ENCODE measurements at places on chromosomes 7 and 10.

- DNase-seq: no peak
Measured at GRCh38 chr7:14054125-14054524, 64.7 kb upstream of the ETV1 start.

GRCh38 chr10:50636618-50637579 lies 13.1 kb upstream of the SGMS1 start:
- DNase-seq: no peak

- no peak for DNase-seq
Measured at GRCh38 chr10:22459496-22459895, 114.2 kb downstream of the SPAG6 start.

GRCh38 chr7:104011829-104012228 lies 22.4 kb upstream of the RELN start:
- DNase-seq: no peak

GRCh38 chr7:149882248-149883047 lies 8.7 kb downstream of the ATP6V0E2 start:
- DNase-seq: no peak

DNA sequence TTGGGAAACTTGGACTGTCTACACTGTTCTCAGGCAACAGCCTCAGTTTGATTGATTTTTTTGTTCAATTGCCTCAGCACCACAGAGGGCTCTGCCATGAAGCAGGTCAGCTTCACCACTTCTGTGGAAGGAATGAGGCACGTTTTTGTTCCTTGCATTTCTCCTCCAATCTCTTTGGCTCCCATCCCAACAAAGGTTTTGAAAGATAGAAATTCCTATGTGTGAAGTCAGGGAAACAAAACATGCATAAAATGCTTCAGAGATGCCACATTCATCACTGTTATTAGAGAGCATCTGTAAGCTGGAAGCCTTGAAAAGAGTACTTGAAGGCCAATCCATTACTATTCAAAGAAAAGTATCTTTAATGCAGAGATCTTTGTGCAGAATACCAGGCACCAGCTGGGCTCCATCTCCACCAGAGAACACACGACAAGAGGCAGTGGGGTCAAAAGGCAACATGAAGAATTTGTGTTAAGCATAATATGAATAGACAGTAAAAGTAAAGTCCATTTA lies 249.1 kb upstream of the LYZL1 start:
- no peak for DNase-seq

DNA sequence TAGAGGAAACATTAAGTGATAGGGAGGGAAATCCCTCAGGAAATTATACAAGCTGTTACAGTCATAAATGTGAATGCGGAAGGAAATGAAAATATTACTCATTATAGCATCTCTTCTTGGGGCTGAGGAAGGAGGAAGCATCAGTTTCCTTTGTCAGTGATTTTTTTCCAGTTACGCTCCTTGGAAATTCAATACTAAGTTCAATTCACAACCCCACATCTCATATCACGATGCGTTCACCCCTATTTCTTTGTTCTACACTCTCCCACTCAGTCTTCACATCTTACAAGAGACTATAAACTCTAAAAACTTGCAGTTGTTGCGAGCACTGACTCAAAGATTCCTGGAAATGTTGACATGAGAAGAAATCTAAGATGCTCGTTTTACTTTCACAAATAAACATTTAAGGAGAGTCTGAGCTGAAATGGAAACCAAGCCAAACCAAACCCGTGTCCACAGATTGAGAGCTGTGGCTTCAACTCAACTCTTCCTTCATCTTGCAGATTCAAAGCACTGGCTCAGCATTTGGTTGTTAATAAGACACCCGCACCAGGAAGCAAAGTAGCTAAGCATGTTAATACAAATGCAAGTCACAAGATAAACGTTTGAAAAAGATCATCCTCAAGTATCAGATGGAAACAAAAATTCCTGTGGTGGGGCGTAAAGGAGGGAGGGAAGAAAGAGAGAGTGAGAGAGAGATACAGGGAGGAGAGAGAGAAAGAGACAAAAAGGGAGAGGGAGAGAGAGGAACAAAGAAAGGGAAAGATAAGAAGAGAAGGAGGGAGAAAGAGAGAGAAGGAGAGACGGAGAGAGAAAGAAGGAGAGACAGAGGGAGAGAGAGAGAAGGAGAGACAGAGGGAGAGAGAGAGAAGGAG lies 150.0 kb upstream of the RSU1 start:
- DNase-seq: no peak

DNA sequence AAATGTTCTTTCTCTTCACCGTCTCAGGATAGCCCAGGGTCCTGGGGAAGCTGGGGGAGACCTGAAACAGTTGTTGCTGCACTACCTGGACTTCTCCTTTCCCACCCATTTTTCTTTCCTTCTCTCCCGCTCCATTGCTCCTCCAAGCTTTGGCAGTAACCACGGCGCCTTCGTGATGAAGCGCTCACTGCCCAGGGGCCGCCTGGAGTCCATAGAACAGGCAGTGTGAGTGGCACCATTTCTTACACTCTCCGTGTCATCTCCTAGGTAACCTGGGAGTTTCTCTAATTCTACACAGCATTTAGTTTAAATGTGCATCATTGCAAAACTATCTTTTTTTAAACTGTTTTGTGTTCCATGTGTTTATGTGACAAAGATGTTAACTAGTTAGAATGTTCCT lies 40.3 kb upstream of the BHLHA15 start:
- DNase-seq: no peak

GRCh38 chr7:30815388-30815854 lies 44.2 kb downstream of the MINDY4 start:
- no peak for DNase-seq

DNA sequence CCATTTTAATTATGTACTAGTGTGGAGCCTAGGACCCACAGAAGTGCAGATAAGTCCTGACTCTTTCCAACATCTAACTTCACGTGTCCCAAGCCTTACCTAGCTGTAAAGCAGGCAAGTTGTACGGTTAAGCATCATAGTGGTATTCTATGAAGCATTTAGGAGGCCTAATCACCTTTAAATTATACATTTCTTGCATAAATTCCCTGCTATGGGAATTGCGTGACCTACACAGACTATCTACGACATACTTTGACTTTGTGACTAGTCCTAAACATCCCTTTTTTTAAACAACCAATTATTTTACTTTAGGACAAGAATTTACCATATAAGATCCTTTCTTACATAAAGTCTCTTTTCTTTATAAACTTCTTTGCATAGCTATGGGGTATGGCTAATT lies 37.7 kb upstream of the LRGUK start:
- DNase-seq: no peak

DNA sequence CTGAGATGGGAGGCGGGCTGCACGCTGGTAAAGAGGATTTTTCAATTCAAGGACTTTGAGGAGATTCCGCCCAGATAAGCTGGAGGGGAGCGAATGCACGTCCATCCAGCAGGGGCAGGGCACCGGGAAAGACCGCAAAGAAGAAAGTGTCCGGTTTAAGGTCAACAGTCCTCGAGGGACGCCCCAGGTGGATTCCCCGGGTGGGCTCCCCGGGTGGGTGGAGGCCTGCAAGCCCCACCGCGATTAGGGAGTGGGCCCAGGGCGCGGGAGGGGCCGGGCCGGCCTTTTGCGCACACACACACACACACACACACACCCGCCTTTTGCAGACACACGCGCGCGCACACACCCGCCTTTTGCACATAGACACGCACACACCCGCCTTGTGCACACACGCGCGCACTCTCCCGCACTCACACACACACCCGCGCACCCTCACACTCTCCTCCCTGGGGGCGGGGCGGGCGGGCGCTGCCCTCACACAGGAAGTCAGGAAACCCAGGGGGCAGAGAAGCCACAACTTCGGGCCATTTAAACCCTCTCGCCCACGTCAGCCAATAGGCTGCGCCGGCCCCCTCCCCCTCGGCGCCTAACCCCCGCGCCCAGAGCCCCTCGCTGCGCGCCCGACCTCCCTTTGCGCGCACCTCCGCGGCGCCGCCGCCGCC lies 615 bp downstream of the ARHGAP12 start:
- no peak for DNase-seq

DNA sequence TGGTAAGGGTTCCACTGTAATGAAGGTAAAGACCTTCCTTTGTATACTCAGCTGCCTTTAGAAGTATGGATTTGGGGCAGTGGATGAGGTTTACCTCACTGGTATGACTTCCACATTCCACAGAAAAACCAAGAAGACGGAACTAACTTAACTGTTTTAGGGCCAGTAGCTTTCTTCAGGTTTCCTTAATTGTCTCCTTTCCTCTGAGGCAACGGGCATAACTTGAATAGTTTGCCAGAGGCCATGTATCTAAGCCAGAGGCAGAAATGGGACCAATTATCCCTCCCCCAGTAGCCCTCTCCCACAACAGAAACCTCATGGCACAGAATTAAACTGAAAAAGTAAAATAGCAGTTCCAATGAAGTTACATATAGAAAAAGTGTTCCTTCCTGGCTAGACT lies 281.7 kb downstream of the PHTF2 start:
- DNase-seq: no peak

- no peak for DNase-seq
Measured at GRCh38 chr10:70052462-70053217, at the start of gene MACROH2A2. Gene MACROH2A2 (plus strand): TSS chr10:70052846. CDS start chr10:70075659, 22,813 bp downstream.

GRCh38 chr10:102115775-102116174 lies 4.4 kb downstream of the LDB1 start:
- DNase-seq: no peak

DNA sequence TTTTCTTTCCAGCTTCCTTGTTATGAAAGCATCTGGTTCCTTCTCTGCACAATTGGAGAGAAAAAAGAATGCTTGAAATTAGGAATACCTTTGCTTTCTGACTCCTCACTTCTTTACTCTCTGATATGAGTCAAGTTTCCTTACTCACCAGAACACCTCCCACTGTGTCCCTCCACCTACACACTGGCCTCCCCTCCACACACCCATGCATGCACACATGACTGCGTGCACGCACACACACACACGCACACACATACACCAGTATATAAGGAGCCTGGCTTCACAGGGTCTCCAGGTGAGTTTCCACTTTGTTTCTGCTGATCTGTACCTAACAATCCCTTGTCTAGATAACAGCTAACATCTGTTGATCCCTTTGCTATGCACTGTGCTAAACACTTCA lies 11.4 kb upstream of the PTER start:
- DNase-seq: peak; percentile 3

GRCh38 chr10:58373442-58373827 lies 11.8 kb upstream of the TFAM start:
- DNase-seq: no peak

GRCh38 chr7:133398506-133398905 lies 145.6 kb downstream of the EXOC4 start:
- no peak for DNase-seq

DNA sequence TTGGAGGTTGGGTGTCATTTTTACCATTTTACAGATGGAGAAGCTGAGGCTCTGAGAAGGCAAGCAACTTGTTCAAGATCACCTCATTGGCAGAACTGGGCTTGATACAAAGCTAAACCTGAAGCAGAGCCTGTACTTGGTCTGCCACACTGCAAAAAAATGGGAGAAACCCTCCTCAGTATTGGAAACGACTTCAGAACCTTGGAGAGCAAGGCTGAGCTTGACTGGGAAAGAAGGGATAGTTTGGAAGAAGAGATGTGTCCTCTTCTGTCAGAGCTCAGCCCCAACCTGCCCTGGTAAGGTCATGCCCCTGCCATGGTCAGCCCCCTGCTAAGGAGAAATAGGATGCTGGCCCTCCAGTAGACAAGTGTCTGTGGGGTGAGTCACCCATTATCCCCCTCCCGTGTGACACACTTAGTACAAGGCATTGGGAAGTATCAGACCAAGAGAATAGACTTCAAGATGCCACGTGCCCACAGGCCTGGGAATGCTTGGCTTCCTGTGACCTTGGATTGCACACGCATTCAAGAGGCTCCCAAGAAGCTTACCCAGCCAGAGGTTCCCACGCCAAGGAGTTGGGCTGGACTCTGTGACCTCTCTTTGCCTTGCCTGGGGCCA lies 56.2 kb upstream of the SMNDC1 start:
- DNase-seq: no peak

GRCh38 chr7:50721661-50722259 lies 60.9 kb downstream of the GRB10 start:
- DNase-seq: no peak

DNA sequence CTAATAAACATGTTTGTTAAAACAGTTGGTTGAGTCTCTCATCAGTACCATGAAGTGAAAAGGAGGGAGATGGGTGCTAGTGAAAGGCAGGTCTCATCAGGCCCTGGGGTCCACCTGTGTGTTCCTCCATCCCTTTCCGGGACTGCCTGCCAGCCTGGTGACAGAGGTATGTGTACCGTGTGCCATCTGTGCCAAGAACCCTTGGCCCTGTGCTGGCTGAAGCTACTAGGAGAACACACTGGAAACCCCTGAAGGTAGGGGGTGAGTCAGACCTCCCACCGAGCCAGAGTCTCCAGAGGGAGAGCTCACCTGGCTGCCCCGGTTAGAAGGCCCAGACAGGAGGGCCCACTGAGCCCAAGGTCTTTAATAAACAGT lies 2.3 kb downstream of the DDIT4 start:
- no peak for DNase-seq

DNA sequence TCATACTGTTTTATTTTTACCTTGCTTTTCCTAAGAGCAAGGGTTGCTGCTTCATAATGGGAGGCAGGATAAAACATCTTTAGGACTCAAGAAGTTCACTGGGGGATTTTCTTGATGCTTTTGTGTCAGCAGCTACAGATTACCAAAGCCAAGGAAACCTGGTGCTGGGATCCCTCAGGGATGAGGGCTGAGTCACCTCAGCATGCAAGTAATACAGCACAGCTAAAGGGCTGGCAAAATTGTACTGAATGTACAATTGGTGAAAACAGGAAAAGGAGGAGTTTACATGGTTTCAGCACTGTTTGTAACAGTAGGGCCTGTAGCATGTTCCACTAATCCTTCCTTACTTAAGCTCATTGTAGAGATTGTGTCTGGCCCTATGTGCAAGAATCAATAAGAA lies 1056.8 kb downstream of the SORCS1 start:
- no peak for DNase-seq

DNA sequence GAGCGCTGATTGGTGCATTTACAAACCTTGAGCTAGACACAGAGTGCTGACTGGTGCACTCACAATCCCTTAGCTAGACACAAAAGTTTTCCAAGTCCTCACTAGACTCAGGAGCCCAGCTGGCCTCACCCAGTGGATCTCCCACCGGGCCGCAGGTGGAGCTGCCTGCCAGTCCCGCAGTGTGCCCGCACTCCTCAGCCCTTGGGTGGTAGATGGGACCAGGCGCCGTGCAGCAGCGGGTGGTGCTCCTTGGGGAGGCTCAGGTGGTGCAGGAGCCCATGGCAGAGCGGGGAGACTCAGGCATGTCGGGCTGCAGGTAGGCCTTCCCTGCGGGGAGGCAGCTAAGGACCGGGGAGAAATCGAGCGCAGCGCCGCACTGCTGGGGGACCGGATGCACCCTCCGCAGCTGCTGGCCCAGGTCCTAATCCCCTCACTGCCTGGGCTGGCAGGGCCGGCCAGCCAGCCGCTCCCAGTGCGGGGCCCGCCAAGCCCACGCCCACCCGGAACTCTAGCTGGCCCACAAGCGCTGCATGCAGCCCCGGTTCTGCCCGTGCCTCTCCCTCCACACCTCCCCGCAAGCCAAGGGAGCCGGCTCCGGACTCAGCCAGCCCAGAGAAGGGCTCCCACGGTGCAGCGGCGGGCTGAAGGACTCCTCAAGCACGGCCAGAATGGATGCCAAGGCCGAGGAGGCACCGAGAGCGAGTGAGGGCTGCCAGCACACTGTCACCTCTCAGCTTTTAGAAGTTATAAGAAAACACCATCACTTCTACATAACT lies 128.9 kb downstream of the ZNF438 start:
- no peak for DNase-seq

All from stimulated activated CD8-positive, alpha-beta memory T cell treated with anti-CD3 and anti-CD28 coated beads, Interleukin-7, amount 100 ng/mL, for 4 hours (primary cell).